ENCODE measurements at places on chromosomes 6 and 20.

- DNase-seq: no peak
Observed at GRCh38 chr6:78909391-78909790, 42.0 kb downstream of the IRAK1BP1 start.

GRCh38 chr20:34624629-34625028, 52.3 kb downstream of the PIGU start:
- no peak for DNase-seq

DNA sequence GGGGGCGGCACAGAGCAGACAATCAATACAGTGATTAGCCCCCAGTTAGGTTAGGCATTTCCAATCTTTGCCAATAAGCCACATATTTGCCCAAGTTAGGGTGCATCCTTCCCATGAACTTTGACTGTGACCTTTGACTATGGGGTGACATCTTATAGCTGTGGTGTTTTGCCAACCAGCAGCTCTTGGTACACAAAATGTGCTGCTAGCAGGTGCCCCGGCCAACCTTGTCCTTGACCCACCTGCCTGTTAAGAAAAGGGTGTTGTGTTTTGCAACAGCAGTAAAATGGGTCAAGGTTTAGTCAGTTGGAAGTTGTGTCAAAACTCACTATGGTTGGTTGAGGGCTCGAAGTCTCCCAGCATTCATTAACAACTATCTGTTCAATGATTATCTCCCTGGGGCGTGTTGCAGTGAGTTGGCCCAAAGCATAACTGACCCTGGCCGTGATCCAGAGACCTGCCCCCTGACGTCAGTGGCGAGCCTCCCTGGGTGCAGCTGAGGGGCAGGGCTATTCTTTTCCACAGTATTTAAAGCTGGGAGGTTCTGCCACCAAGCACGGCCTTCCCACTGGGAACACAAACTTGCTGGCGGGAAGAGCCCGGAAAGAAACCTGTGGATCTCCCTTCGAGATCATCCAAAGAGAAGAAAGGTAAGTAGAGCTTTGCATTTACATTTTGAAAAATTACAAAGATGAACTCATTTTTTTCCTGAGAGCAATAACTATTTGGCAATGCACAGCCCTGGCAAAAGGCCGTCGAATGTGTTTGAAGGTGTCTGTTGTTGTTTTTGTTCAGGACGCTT, at the start of gene PCK1:
Gene PCK1 (plus strand): TSS at position 557 of the 802 bp plus-strand sequence. CDS start 302 bp downstream, outside the sequence.
- no peak for DNase-seq

GRCh38 chr6:170128346-170128745, 162.5 kb downstream of the DLL1 start:
- DNase-seq: no peak

DNA sequence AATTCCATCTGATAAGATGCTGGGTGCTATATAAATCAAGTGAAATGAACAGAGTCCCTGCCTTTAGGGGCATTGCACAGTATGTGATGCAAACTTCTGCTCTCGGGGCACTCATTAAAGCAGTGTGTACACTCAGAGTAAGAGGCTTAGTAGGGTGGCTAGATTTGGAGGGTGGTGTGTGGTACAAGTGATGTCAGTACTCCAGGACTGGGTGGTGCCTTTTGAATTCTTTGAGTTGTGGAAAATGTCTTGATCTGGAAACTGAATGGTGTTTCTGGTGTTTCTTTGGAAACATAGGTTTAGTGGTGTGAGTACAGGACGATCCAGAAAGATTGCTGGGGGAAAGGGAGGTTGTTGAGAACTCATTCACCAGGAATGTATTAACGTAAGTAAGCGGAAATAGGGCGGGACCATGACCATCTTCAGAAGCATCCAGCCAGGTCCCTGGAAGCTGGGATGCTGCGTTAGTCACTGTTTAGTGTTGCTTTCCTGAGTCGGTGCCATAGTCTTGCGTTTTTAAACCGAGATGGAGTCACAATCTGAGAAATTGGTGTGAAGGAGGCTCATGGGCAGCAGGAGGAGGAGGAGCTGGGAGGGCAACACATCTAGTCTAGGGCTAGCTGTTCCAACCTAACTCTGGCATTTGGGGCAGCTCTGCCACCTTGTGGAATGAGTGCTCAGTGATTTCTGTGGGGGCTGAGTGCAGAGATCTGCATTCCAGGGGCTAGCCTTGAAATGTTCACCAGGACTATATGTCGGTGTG, 70.3 kb downstream of the SCAND1 start:
- no peak for DNase-seq

- DNase-seq: no peak
Observed at GRCh38 chr6:160882791-160883279, 108.7 kb upstream of the MAP3K4 start.
